ENCODE measurements at places on chromosomes 7 and 10.

DNA sequence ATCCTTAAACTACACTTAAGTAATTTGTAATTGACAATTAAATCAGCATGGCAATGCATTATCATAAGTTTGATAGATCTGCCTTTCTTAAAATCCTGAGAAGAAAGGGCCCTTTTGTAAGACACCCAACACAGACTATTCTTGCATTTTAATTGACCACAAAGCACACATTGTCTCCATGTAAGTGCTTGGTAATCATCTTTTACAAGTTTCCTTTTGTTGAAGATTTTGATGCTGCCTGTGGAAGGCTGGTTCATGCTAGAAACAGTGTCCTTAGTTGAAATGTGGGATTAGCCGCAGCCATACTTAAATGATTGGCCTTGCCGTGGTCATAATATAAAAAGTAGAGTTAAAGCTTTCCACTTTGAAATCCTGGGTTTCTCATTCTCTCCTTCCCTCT is 32.3 kb upstream of the CELF2 start:
- no peak for DNase-seq

DNA sequence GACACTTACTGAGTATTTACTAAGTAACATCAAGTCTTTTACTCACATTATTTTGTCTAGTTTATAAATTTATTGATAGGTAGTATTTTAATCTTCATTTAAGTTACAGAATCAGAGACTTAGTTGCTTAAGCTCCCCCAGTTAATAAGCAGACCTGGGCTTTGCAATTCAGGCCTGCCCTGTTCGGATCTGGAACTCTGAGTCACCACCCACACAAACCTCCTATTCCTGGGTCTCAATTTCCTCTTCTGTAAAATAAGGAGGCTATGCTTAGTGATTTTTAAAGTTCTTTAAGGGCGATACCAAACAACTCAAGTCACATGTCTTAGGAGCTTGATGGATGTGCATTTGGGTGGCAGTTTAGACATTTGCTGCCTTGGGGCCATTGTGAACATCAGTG is 3.5 kb upstream of the MGAM start:
- DNase-seq, result no peak

- no peak for DNase-seq
Observed at GRCh38 chr10:113176652-113177155, 226.7 kb downstream of the TCF7L2 start.

GRCh38 chr10:105266966-105267539 is 626.0 kb downstream of the SORCS3 start:
- DNase-seq, result no peak

DNA sequence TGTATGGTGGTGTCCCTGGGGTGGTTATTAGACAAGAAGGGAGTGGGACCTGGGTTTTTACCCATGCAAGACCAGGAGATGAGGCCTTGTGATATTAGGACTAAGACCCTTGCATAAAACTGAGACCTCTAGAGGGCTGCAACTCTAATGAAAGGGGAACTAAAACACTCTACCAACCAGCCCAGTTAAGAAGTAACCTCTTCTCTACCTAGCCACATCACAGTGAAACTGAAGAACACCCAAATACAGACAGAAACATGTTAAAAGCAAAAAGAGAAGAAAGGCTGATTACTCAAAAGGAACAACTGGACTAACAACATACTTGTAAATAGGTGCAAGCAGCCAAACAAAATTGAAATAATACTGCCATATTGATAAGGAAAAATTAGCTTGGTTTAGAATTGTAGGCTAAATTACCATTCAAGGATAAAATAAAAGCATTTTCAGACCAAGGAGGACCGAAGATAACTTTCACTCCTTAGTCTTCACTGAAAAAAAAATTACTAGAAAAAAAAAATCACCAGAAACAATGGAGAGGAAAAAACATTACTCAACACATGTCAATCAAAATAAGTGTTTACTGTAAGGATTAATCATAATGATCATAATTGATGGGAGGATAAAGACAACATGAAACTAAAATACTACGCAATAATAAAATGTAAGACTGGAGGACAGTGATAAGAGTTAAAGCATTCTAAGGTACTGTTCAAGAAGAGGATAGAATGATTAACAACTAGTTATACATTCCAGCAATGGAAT is 27.6 kb downstream of the ERLIN1 start:
- no peak for DNase-seq

GRCh38 chr10:49474901-49475300 is 64.0 kb downstream of the ERCC6 start:
- DNase-seq, result no peak

- no peak for DNase-seq
Observed at GRCh38 chr7:26081638-26082037, 70.4 kb upstream of the NFE2L3 start.

DNA sequence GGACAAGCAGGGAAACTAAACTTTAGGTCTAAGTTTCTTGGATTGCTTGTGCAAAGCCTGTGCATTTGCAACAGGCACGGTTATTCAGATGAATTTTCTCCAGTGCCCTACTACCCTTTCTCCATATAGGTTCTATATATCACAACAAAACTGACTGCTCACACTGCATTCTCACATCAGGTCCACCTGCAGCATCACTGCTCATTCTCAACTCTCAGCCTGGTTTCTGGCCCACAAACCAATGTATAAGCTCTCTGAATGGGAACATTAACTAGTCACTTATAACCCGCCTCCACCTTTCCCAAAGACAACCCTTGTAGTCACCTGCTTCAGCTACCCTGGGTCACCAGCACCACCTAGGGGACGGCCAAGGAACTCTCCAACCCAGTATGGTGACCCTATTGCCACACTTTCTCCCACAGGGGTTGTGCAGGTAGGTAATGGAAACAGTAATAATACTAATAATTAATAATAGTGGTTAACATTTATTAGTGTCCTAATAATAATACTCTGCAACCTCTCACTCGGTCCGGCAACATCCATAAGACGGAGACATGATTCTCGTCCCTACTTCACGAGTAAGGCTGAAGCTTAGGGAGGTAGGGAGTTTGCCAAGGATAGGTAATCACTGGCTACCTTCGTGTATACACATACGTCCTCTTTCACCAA is 97.3 kb downstream of the CLEC2L start:
- no peak for DNase-seq

DNA sequence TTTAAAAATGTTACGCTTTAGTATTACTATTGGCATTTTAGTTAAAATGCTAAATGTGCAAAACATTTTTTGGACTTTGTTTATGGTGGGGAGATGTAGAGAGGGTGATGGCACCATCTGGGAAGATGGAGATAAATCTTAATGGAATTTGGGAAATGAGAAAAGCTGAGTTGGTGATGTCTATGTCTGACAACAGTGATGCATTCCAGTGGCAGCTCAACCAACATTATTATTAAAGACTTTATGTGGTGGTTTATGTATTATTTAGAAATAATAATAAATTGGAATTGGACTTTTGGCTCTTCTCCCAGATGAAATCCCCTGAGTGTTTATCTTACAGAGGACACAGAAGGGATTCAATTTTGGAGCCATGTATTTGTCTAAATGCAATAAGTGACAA is 77.6 kb downstream of the SEC23IP start:
- DNase-seq, result no peak

- no peak for DNase-seq
Observed at GRCh38 chr7:22441157-22441556, 58.8 kb downstream of the STEAP1B start.

- peak; percentile 73 for DNase-seq
Observed at GRCh38 chr10:92240289-92241157, 50.4 kb downstream of the CPEB3 start.

- no peak for DNase-seq
Observed at GRCh38 chr7:132245539-132245938, 330.7 kb downstream of the PLXNA4 start.

GRCh38 chr7:112789817-112790585 is at the start of gene TMEM168:
TSS of gene TMEM168 (minus strand) at chr7:112790393. CDS start at chr7:112784825, 5,568 bp downstream.
- peak; percentile 75 for DNase-seq

DNA sequence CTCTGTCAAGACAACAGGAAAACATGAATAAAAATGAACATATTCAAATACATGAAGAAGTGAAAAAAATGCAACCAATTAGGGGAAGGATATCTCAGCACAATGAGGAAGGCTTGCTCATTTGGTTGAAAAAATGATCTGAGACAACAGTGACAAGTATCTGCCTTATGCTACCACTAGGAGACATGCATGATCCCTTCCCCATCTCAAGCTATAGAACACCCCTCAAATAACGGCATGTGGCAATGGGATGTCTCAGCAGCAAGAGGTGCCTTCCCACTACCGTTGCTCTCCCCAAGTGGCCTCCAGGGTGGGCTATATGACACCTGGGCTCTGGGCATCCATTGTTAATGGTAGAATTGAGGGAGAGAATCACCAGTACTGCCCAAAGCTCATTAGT is 98.1 kb upstream of the RSU1 start:
- no peak for DNase-seq

- no peak for DNase-seq
Observed at GRCh38 chr7:150951521-150951920, 26.6 kb downstream of the KCNH2 start.

- DNase-seq, result no peak
Observed at GRCh38 chr7:106357675-106358074, 72.9 kb upstream of the NAMPT start.

- no peak for DNase-seq
Observed at GRCh38 chr10:80685355-80685754, 147.7 kb downstream of the SH2D4B start.

All from left kidney (tissue), 8 donors.